ENCODE measurements at places on chromosomes 6 and 20.

DNA sequence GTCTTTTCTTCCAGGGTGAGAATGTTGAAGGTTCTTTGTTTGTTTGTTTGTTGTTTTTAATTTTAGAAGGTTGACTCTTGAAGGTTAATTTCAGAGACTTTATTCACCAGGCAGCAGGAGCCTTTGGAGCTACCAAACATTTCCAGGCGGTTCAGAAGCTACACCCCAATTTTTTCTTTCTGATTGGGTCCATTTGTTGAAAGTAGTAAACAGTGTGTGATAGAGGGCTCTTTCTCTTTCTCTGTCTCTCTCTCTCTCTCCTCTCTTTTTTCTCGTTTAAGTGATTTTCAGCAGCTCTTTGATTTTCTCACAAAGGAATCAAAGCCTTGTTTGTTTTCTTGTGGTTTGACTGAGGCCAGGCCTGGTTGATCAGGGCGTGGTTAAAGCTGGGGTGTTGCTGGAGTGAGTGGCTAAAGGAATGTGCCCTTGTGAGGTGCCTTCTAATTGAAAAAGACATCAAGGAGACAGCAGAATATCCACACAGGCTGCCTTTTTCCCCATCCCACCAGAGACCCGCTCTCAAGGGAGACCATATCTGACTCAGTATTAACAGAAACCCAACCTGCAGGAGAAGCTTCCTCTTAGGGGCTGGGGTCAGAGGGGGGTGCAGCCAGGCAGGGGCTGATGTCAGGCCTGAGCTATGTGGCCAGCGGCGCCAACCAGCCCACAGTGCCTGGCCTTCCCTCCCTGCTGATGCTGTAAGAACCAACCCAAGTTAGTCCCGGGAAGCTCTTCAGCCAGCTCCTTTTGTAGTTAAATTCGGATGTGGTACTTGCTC lies 40.4 kb upstream of the NAA20 start:
- DNase-seq = no peak

- DNase-seq = no peak
These were observed 2.0 kb upstream of the RAET1G start for GRCh38 chr6:149924933-149925252.

GRCh38 chr6:3277251-3277650 lies 18.5 kb downstream of the PSMG4 start:
- no peak for DNase-seq

- no peak for DNase-seq
These were observed 9.1 kb downstream of the RBCK1 start for GRCh38 chr20:416950-417800.

DNA sequence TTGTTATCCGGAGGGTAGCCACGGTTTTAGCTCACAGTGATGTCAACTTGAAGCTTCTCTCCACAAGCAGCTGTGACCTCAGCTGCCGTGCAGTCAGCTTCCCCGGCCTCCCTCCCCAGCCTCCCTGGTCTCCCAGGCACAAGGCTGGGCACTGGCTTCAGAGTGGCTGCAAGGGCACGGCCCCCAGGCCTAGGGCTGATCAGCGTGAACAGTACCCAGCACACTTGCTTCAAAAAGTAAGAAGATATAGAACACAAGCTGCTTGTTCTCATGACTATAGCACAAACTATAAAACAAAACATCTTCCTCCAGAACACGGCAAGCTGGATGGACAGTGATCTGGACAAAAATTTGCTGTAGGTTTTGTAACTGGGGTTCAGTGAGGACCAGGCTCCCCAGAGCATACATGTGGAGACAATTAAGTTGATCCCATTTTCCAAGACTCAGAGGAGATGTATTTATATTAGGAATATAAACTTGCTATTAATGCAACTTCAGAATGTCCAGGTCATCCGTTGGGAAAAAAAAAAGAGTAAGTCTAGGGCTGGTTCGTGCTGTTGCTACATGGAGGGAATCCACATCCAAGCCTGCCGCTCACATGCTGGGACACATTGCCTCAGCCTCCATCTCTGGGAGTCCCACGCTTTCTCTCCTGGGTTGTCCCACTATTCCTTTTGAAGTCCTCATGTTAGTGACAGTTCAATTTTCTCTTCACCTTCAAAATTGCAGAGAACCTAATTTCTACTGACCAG lies 199.4 kb upstream of the THBS2 start:
- no peak for DNase-seq

- DNase-seq = no peak
These were observed 123.1 kb upstream of the STXBP5 start for GRCh38 chr6:147081076-147081609.

DNA sequence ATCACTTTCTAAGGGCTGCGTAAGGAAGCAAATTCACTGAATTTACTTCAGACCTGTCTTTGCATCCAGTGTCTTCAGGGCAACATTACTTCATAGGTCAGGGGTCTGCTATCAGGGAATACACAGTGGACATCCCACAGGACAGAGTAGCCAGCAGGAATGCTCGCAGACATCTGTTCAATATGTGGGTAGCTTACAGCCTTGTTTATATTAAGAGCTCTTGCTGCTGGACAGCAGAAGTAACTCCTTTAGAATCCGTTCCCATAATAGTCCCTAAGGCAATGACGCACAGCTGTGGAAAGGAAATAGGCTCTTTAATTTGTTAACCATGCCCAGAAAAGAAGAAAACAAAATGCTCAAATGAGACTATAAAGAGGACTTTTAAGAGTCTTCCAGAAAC lies 198.7 kb downstream of the MOXD1 start:
- no peak for DNase-seq

DNA sequence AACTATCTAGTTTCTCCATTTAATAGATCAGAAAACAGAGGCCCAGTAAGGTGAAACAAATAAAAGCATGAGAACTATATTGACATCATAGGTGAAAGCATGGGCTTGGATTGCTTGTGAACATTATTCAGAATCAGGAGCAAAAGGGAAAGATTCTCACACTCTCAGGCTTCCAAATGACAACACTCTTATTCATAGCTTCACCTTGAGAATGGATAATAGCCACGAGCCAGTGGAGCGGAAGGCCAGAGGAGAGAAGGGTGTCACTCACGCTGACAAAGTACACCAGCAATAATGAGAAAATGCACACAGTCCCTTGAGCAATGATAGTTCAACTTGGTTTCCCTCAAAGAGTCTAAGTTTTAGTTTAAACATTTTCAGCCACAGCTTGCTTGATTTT lies 339.0 kb downstream of the TPBG start:
- DNase-seq = no peak

GRCh38 chr6:4178737-4179333 lies 43.5 kb upstream of the ECI2 start:
- DNase-seq = no peak

DNA sequence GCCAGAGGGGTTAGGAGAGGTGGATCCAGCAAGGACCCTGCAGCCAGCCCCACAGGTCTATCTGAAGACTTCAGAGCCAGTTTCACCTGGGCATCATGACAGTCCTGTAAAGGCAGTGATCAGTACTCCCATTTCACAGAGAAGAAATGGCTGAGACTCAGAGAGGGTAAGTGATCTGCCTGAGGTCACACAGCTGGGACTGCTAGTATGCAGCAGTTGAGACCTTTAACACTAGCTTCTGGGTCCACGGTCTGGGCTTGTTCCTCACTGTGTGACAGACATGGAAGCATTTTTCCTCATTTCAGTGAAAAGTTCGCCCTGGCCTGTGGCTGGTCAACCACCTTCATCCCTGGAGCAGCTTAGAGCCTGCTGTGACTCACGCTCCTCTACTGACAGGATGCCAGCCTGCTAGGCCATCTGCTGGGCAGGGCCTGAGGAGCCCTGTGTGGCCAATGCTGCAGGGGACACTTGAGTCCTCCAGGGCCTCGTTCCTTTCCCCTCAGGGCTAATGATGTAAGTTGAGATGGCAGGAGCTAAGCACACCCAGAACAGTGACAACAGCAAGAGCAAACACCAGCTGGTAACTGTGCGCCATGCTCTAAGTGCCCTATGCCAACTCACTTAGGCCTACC lies 192.0 kb downstream of the LRFN2 start:
- DNase-seq = no peak

DNA sequence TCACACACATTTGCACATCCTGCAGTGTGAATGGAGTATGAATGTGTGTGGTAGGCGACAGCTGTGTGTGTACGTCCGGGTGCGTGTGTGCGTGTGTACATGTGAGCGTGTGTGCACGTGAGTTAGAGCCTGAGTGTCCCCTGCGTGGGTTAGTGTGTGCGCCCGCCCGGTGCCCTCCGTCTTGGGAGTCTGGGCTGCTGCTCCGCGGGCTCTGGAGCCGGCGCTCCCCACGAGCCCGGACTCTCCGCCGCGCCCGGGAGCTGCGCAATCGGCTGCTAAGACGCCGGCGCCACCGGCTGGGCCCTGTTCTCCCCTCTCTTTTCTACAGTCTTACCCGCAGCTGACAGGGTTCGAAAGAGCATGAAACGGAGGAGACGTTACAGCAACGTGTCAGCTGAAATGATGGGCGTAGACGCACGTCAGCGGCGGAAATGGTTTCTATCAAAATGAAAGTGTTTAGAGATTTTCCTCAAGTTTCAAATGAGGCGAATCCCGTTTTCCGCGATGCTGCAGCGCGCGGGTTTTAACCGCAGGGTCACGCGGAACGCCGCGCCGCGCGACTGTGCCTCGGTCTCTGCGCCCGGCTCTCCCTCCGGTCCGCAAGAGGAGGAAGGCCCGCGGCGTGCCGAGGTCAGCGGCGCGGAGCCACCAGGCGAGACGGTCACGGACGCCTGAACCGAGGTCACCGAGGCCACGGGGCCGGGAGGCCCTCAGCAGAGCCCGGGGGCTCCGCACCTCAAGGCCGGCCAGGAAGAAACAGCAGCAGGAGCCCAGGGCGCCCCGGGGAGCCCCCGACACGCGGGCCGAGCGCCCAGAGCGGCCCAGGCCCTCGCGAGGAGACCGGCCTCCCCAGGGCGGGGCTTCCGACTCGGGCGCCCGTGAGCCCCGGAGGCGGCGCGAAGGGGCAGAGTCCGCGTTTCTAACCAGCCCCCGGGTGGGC lies 95.3 kb upstream of the BHLHE23 start:
- peak; percentile 87 for DNase-seq

- no peak for DNase-seq
These were observed 2.8 kb downstream of the KCTD20 start for GRCh38 chr6:36445621-36446020.

DNA sequence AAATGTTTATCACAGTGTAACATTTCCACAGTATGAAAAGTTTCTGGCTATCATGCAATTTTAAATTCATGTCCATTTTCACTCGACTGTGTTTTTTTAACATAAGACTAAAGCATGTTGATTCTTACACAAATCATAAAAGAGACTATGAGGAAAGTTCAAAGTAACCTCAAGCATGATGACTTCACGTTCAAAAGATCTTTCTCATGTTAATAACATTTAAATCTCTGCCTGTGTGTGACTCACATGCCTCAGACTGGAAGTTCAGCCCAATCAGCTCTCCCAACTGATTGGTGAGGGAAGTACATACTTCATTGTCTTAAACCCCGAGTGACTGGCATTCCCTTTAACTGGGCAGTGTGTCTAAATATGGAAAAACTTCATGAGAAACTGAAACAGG lies 37.4 kb downstream of the ATXN1 start:
- no peak for DNase-seq

- DNase-seq = no peak
These were observed 750.4 kb downstream of the QKI start for GRCh38 chr6:164164876-164165275.

GRCh38 chr20:881051-881782 lies 34.9 kb downstream of the ANGPT4 start:
- peak; percentile 10 for DNase-seq

DNA sequence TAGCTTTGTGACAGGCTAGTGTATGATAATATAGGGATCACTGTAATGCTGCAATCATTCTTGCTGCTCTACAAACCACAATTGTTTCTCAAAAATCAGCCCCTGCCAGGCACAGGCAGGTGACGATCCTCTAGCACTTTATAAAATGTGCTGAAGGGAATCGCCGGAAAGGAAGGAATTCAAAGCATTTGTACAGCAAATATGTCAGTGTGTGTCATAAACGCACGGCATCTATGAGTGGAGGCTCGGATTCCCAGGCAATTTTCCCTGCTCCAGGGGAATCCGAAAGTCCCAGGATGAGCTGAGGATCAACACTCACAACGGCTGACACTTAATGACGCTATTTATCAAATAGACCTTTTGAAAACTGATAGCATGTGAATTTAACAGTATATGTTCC lies 1.4 kb downstream of the PHACTR1 start:
- no peak for DNase-seq

DNA sequence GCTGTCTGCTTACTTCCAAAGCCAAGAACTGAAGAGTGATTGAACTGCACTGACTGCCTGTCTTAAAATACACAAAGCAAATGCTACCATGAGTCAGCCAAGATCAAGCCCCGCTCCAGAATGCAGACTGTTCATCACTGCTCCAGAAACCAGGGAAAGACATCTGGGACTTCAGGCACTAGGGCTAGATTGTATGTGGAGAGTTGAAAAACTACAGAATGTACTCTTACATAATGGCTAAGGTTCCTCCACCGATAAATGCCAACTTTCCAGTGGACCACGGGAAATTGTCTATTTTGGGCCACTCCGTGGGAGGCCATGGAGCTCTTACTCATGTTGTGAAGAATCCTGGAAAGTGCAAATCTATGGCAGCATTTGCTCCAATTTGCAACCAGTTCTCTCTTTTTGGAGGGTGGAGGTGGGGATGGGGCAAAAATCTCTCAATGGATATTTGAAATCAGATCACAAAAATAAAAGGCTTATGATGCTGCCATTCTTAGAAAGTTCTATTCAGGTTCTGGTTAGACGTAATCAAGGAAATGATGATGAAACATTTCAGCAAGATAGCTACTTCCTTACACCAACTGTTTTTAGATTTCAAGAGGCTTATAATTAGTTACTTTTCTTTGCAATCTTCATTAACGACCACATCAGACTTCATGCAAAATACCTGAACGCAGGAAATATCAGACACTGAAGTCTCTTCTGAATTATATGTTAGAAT lies 11.8 kb upstream of the CAP2 start:
- DNase-seq = no peak

- no peak for DNase-seq
These were observed 10.0 kb upstream of the MOXD1 start for GRCh38 chr6:132411296-132411695.

GRCh38 chr6:26089272-26089671 lies 2.0 kb downstream of the HFE start:
- no peak for DNase-seq

GRCh38 chr6:15481390-15482291 lies 181.2 kb downstream of the DTNBP1 start:
- DNase-seq = no peak

- DNase-seq = peak; percentile 80
These were observed at the start of gene STK35 for GRCh38 chr20:2101057-2101864. Gene STK35, plus strand, starts transcription at chr20:2101827. Its CDS starts 55 bp downstream, at chr20:2101882.
